ENCODE measurements at places on chromosomes 2 and 18.

GRCh38 chr2:241568726-241569125 lies 10.2 kb downstream of the BOK start:
- DNase-seq, result no peak

DNA sequence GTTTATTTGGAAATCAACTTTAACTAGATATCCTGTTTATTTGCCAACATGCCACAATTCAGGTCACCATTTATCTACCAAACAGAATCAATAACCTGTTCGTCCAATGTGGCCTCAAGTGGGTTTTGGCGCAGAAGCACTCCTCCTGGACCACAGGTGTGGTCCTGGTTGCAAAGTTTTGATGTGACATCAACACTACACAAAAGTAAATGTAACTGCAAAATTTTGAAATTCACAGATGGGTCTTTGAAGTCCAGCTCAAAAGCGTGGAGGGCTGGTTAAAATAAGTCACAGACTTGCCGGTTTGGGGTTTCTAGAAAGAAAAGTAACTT lies 474 bp upstream of the GCA start:
- DNase-seq, result no peak

DNA sequence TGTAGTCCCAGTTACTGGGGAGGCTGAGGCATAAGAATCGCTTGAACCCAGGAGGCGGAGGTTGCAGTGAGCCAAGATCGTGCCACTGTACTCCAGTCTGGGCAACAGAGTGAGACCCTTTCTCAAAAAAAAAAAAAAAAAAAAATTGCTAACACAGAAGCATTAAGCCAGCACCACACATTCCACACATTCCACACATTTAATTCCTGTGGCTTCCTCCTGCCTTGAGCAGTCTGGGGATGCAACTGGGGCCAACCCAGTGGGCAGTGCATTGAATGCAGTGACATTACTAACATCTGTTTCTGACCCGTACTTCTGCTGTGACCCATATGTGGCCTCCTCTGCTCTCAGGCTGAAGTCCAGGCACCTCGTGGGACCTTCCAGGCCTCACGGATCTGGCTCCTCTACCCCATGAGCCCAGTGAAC lies 107.0 kb downstream of the BCL2L11 start:
- no peak for DNase-seq

DNA sequence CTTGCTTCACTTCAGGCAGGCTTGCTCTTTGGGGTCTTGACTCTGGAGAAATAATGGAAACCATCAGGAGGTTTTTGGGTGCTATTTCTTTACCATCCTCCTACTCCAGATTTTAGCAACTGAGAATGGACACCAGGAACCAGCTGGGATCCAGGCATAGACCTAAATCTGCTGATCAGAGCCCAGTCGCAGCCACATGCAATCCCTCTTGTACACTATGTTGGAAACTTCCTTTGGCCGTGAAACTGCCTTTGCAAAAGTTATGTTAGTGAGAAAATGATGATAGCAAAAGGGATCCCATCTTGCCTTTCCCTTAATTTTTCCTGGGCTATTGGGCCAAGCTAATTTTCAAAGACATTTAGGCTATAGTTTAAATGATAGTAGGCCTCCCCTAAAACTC lies 158.8 kb upstream of the ARL4C start:
- no peak for DNase-seq

DNA sequence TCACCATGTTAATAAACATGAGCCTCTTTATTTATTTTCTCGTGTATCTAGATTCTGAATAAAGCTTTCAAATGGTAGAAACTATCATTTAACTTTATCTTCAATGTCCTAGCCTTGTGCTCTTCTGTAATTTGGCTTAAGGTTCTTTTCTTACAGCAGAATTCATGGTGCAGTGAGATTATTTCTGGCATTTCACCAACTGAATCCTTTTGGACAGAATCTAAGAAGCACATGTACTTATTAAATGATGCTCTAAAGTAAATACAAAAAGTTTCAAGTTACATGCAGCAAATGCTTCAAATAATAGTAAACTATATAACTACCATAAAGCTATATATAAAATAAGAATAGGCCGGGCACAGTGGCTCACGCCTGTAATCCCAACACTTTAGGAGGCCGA lies 65.9 kb downstream of the AP1S3 start:
- DNase-seq, result no peak

GRCh38 chr2:58289029-58289428 lies 47.9 kb upstream of the FANCL start:
- DNase-seq, result no peak

- no peak for DNase-seq
These were observed 39.3 kb downstream of the RTP5 start for GRCh38 chr2:241908686-241909420.

- no peak for DNase-seq
These were observed 40.0 kb downstream of the DNMT3A start for GRCh38 chr2:25301453-25302352.

GRCh38 chr2:171545086-171545485 lies 22.8 kb downstream of the CYBRD1 start:
- DNase-seq, result no peak

- no peak for DNase-seq
These were observed 1367.7 kb upstream of the CELF4 start for GRCh38 chr18:38933322-38933721.

- DNase-seq, result no peak
These were observed 21.5 kb upstream of the ZNF532 start for GRCh38 chr18:58842978-58843687.

DNA sequence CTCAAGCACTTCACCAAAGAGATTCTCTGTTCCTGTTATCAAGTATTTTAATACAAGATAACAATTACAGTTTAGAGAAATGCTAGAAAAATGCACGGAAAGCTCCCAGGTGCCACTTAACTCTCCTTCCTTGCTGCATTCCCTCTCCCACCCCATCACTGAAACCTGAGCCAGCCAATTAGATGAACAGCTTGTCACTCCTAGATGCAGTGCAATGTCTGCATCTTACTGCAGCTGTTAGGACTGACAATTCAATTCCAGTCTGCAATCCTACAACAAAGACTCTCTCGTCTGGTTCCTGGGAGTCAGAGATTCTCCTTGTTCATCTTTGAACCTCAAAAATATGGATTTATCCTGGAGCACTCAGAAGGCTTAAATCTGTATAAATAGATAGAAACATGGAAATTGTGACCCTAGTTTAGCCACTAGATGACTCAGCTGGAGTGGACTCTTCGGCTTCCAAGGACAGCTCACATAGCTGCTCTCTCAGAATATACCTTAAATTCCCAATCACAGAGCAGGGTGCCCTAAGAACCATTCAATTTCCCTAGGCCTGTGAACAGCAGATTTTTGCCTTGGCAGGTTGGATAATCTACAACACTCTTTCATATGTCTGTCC lies 311.1 kb downstream of the NRXN1 start:
- no peak for DNase-seq

GRCh38 chr2:204972606-204973336 lies 427.5 kb downstream of the PARD3B start:
- no peak for DNase-seq

- no peak for DNase-seq
These were observed 452.7 kb downstream of the TGIF1 start for GRCh38 chr18:3902676-3903075.

- peak; percentile 69 for DNase-seq
These were observed 2.4 kb upstream of the LDLRAD4 start for GRCh38 chr18:13216092-13216582.

GRCh38 chr2:144027593-144027992 lies 492.3 kb downstream of the ZEB2 start:
- DNase-seq, result no peak

- no peak for DNase-seq
These were observed 39.5 kb downstream of the COX7A2L start for GRCh38 chr2:42321452-42322064.

- no peak for DNase-seq
These were observed 8.8 kb downstream of the IMMT start for GRCh38 chr2:86186431-86186830.

- DNase-seq, result no peak
These were observed 406.5 kb downstream of the LPIN1 start for GRCh38 chr2:12152888-12153287.

DNA sequence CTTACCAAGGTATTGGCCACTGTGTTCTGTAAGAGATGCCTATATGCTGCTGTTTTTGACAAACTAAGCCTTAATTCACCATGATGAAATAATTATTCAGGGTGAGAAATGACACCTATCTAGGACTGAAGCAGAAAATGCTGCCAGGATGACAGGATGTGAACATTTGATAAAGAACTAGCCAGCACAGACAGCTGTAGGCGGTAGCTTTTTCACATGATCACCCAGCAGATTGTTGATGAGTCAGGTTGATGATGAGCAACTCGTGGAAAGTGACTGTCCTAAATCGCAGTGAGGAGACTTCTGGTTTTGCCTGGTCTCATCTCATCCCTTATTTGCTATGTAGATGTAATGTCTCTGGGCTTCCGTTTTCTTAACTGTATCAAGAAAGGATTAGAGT lies 144.1 kb downstream of the PRPF40A start:
- DNase-seq, result no peak

DNA sequence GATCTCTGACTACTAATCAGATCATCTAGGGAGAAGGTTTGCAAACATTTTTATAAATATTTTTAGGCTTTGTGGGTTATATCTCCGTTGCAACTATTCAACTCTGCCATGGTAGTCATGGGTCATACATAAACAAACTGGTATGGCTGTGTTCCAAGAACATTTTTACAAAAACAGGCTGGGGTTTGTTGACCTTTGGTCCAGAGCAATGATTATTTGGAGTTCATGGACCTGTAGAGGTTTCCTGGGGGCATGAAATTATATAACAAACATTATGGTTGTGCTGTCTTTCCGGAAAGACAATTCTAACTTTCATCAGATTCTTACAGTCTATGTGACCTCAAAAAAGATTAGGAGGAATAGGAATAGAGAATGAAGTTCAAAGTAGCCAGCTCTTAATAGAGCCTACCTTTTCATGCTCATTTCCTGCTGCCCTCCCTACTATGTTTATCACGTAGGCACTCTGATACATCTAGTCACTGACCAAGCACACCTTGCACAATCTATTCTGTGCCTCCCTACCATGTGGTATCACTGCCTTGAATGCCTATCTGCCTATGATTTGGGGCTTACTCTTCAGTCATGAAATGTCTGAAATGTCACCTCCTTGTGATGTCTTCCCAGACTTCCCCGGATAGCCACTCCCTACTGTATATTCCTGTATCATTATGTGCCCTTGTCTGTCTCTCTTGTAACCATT lies 102.4 kb upstream of the SCN1A start:
- no peak for DNase-seq

GRCh38 chr2:181812106-181812743 lies 79.3 kb upstream of the ITPRID2 start:
- DNase-seq, result no peak

- no peak for DNase-seq
These were observed 93.9 kb downstream of the TTC32 start for GRCh38 chr2:19807866-19808265.

DNA sequence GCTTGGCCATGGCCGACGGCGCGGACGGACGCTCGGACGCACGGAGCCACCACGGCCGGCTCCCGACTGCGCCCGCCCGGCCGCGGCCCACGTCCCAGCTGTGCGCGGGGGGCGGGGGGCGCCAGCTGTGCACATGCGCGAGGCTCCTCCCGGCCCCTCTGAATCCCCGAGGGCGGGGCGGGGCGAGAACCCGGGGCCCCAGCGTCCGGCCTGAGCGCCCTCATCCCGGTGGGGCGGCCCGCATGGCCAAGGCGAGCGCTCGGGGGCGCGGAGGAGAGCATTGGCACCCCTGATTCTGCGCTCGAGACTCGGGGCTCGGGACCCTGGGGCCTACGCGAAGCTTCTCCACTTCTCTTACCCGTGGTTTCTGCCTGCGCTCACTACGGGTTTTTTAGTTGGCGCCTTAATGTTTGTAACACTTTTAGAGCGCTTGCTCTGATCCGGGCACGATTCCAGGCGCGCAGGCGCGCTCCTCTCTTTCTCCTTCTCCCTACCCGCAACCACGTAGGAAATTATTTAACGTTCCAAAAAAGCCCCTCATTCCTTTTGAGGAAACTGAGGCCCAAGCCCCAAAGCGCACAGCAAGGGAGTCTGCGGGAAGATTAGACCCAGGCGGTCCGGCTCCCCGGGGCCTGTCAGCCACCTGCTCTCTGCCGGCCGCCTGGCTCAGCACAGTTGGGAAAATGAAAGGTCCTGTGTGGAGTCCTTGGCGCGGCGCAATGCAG lies at the start of gene PXDN:
Gene PXDN (minus strand): TSS at position 70 of the 725 bp plus-strand sequence. CDS start 60 bp downstream, at position 10.
- DNase-seq, result no peak

DNA sequence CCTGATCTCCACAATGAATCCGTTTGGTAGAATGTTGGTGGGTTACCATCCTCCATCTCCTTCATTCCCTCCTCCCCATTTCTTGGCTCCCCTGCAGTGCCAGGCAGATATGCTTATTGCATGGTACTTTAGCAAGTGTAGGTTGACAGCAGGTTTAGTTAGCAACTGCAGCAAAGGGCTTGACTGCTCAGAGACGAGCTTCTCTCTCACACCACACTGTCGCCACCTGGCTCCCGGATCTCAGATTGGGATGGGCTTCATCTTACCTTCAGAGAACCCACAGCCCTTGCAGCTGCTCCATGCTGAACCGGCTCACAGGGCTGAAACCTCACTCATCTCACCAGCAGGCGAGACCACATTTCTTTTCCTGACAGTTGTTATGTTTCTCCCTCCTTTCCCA lies 88.8 kb downstream of the VWA3B start:
- peak; percentile 30 for DNase-seq

GRCh38 chr2:15701991-15702390 lies 110.3 kb downstream of the DDX1 start:
- no peak for DNase-seq

GRCh38 chr2:36812196-36812595 lies 115.7 kb downstream of the VIT start:
- peak; percentile 17 for DNase-seq

- DNase-seq, result no peak
These were observed 42.8 kb upstream of the SMAD7 start for GRCh38 chr18:48993586-48993985.

- DNase-seq, result no peak
These were observed 203.1 kb downstream of the NCKAP5 start for GRCh38 chr2:133365117-133365516.

DNA sequence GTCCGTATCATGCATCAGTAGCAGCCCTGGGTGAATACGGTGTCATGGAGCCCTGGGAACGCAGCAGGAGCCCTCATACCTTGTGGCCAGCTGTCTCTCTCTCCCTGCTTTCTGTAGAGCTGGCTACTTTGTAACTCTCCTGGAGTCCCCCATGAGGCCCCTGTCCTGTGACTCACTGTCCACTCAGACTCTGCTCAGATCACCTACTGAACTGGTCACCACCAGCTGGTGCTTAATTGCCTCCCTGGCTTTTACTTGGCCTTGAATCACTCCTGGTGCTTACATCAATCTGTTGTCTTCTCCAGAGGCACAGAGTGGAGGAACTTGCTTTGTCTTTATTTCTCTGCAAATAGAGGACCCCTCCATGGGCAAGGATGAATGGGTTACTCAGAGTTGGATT lies 172.7 kb downstream of the HRH4 start:
- no peak for DNase-seq

- no peak for DNase-seq
These were observed 83.7 kb downstream of the LPIN1 start for GRCh38 chr2:11829947-11830707.

DNA sequence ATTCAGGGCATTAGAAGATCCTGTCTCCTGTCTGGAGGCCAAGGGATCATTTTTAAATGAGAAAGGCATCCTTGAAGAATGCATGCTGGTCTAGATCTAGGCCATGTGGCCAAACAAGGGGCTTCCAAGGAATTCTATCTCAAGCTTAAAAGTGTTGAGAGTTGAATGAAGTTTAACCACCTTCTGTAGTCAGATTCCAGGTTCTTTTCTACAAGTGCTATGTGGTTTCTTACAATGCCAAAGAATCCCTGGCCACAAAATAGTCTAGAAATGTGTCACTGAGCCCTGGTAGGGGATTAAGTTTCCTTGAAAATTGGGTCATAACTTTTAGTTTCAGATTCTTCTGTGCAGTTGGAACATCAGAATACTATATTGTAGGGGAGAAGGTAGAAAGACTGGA lies 640.7 kb upstream of the ACVR2A start:
- DNase-seq, result no peak
